Anterior cingulate cortex (tissue), 58 donors: ENCODE measurements at places on chromosomes 13 and 19.
A peak's percentile ranks its signal among the peaks of the same experiment; 100 is the strongest.

GRCh38 chr13:43663474-43664090 is 123.2 kb downstream of the ENOX1 start:
- DNase-seq: no peak

- DNase-seq: no peak
Observed at GRCh38 chr19:44596428-44597130, 16.8 kb upstream of the IGSF23 start.

GRCh38 chr19:58563034-58563573 is 4.7 kb upstream of the UBE2M start:
- DNase-seq: no peak

GRCh38 chr19:1004803-1005664 is 4.8 kb downstream of the GRIN3B start:
- no peak for DNase-seq

DNA sequence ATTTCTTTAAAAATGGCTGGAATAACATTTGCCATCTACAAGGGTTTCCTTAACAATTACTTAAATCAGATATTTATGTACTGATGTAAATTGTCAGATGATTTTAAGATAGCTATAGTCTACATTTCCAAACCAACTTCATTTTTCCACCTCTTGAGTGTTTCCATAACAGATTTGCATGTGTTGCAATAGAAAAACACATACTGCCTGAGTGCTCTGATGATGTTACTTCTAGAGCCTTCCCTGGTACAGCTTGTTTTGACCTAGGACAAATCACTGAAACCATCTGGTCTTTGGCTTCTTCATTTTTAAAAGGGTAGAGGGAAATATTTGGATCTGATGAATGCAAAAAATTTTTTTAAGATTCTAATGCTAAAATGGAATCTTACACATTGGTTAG is 245.9 kb downstream of the PCDH9 start:
- no peak for DNase-seq

- DNase-seq: peak; percentile 87
Observed at GRCh38 chr19:12156223-12157058, at the start of gene ZNF625. TSS of gene ZNF625 (minus strand) at chr19:12156734. CDS start at chr19:12156558, 176 bp downstream.

DNA sequence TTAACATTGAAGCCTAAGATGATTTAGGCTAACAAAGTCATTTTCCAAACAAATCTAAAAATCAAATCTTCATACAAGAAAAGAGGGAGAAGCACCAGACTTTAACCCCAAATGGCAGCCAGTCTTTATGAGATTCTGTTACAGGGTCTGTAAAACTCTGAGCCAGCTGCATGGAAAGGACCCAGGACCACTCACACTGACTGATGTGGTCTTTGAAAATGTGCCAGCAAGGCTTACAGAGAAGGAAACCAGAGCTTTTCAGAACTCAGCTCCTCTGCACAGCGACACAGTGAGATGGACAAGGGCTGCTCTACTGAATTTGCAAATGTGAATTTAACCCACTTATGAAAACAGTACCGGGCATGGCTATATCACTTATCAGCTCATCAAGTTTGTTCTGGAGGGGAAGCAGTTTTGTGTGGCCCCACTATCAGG is 98.8 kb upstream of the SERP2 start:
- no peak for DNase-seq

GRCh38 chr19:45824041-45824471 is 8.9 kb upstream of the RSPH6A start:
- no peak for DNase-seq
